Bronchial epithelial cell (primary cell): ENCODE measurements at places on chromosomes 12 and 14. TPM values are rescaled to one million over a fixed set of nuclear protein-coding genes. Genes with fewer than 3 reads are reported as not detected.

DNA sequence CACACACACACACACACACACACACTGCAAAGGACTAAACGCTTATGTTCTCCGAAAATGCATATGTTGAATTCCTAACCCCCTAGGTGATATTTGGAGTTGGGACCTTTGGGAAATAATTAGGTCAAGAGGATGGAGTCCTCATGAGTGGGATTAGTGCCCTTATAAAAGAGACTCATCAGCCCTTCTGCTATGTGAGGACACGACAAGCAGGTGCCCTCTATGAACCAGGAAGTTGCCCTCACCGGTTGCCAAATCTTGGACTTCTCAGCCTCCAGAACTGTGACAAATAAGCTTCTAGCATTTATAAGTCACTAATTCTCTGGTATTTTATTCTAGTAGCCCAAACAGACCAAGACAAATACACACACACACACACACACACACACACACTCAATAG lies 20.7 kb upstream of the TCP11L2 start:
- no peak for DNase-seq

GRCh38 chr12:39595928-39596327 lies 23.7 kb downstream of the ABCD2 start:
- no peak for DNase-seq

Gene DPPA3
- not detected in 2 replicates for total RNA-seq

DNA sequence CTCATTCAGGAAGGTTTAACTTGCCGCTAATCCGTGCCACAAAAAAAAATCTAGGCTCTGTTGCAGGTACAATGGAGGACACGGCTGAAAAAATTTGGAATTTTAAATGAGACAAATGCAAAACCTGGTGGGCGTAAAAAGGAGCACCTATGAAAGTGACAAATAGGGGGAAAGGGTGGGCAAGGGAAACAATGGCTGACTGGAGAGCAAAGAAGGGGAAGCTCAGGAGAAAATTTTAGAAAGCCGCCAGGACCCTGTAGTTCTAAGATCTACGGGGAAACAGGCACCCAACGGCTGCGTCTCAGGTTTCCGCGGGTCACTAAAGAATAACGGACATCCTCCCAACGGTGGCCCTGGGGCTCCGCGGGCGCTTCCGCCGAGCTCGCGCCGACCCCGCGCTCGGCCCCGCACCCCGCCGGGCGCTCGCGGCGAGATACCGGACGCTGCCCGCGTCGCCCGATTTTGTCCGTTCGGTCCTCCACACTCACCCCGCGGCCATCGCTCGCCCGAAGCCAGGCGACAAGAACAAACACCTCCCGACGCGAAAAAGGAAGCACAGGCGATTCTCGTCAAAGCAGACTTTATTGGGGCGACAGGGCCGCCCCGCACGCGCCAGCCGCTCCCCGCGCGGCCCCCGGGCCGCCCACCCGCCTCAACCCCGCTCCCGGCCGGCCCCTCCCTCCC lies 1.1 kb upstream of the YY1 start:
- no peak for DNase-seq

DNA sequence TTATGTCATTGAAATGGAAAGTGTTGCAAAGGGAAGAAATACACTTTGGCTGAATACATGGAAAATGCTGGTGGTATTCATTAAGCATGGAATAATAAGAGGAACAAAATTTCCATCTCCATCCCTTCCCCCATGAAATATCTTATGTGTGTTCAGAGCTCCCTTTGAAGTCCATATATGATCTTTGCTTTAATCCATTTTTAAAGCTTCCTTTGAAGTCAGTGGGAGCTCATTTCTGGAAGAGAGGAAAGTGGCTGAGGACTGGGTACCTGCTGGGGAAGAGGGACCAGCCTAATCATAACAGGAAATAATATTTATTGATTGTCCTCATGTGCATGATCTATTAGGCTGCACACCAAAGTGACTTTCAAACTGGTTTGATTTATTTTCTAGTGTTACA lies 49.2 kb downstream of the AKAP6 start:
- DNase-seq: no peak

- DNase-seq: no peak
Observed at GRCh38 chr14:38038986-38039385, 168.7 kb upstream of the SSTR1 start.

DNA sequence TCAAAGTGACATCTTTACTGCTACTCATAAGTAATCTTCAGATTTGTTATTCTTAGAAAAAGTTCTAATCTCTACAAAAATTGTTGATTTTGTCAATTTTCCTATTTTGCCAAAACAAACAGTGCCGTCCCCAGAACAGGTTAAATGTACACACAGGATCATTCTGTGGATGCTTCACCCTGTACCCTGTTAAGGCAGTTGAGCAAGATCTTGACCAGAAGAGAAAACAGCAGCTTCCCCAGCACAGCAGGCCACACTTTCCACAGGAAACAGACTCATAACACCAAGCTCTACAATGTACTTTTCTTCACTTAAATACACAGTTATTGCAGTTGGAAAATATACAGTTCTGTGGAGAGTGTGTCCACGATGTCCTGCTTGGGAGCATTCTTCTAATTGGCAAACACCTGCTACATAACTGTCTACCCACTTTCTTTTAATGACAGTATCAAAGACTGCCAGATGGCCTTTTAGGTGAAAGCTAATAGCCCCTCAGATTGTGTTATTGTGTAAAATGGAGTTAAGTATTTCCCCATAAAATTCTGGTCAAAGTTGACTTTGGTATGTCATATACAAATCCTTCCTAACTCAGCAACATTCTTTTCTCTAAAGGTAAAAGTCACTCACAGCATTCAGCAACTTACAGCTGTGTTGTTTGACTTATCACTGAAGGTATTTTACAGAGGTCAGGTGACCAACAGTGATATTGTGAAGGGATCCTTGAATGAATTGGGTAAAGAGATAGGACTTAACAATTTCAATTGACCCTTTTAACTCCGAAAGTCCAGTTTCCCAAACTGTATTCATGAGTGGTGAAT lies 77.0 kb downstream of the SEC23A start:
- no peak for DNase-seq
